ENCODE measurements at places on chromosomes 7 and 10. TPM values are rescaled to one million over a fixed set of nuclear protein-coding genes. Genes with fewer than 3 reads are reported as not detected.

SHH gene
- total RNA-seq: not detected

VIPR2 gene
- total RNA-seq: 0.56 TPM

STAMBPL1 gene
- 44.3 TPM for total RNA-seq

DGKB gene
- not detected for total RNA-seq

HMX3 gene
- not detected for total RNA-seq

STOX1 gene
- 0.37 TPM for total RNA-seq

TRIM50 gene
- not detected for total RNA-seq

OR2A12 gene
- not detected for total RNA-seq

ZCWPW1 gene
- total RNA-seq: 2.4 TPM

HOXA2 gene
- total RNA-seq: not detected

ADAMTS14 gene
- total RNA-seq: 0.07 TPM

PTPN20 gene
- 0.20 TPM for total RNA-seq

FANK1 gene
- not detected for total RNA-seq

RSPH10B gene
- total RNA-seq: 0.44 TPM

MMD2 gene
- total RNA-seq: not detected

SORBS1 gene
- total RNA-seq: 0.69 TPM

STK32C gene
- total RNA-seq: 9.4 TPM

SEMA4G gene
- total RNA-seq: 0.85 TPM

CCL24 gene
- total RNA-seq: not detected

OR9A2 gene
- not detected for total RNA-seq

EN2 gene
- not detected for total RNA-seq

IL2RA gene
- total RNA-seq: 464 TPM

PRDX3 gene
- 127 TPM for total RNA-seq

DRGX gene
- total RNA-seq: not detected
